ENCODE measurements at places on chromosomes 2 and 18.

GRCh38 chr2:239966853-239967552, 58.1 kb downstream of the NDUFA10 start:
- DNase-seq = no peak

DNA sequence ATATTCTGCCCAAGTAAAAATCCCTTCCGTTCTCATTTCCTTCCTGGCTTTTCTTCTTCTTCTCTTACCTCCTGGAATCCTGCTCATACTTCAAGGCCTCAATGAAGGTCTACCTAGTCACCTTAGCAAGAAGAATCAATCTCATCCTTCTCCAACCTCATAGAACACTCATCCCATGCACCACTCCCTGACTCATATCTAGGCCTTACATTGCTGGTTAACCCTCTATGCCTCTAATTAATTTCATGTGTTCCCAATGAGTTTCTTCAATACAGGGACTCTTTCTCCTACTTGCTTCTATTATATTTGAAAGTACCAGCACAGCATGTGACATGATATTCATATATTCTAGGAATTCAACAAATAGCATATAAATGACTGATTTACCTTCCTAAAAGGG, 63.0 kb downstream of the BCL11A start:
- no peak for DNase-seq

DNA sequence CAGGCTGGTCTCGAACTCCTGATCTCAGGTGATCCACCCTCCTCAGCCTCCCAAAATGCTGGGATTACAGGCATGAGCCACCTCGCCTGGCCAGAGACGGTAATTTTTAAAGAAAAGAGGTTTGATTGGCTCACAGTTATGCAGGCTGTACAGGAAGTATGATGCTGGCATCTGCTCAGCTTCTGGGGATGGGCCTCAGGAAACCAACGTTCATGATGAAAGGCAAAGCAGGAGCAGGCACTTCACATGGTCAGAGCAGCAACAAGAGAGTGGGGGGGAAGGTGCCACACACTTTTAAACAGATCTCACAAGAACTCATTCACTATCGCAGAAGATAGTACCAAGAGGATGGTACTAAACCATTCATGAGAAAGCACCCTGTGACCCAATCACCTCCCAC, 38.0 kb upstream of the GPD2 start:
- no peak for DNase-seq

- no peak for DNase-seq
These were observed 55.3 kb downstream of the HS1BP3 start for GRCh38 chr2:20595439-20596192.

GRCh38 chr2:1601471-1602277, 142.6 kb downstream of the PXDN start:
- DNase-seq = no peak

GRCh38 chr2:207283356-207283755, 117.6 kb upstream of the KLF7 start:
- DNase-seq = no peak

GRCh38 chr18:50806208-50806616, 13.6 kb downstream of the MRO start:
- no peak for DNase-seq

GRCh38 chr2:31060397-31060796, 77.8 kb downstream of the GALNT14 start:
- no peak for DNase-seq

DNA sequence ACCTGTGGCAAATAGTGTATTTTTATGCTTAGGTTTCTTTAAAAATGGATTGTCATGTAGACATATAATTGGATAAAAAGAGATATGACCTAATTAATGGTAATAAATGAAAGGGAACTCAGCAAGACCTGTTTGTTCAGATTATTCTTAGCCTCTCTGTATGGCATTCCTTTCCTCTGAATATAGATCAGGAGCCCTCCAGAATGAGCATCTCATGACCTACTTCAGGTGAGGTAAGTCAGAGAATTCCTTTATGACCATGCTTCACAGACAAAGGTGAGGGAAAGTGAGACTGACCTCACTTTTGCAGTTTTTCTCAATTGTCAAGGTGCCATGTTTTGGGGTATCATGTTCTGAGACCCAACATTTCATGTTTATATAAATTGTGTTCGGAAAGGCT, 1744.3 kb upstream of the PIK3C3 start:
- no peak for DNase-seq

DNA sequence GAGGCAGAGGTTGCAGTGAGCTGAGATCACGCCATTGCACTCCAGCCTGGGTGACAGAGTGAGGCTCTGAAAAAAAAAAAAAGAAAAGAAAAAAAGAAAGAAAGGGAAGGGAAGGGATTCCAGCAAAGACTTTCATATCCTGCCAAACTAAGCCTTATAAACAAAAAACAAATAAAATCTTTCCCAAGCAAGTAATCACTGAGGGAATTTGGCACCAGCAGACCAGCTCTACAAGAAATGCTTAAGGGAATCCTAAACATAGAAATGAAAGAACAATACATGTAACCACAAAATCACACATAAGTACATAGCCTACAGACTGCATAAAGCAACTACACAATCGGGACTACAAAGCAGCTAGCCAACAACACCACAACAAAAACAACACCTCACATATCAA, 79.1 kb downstream of the TRABD2A start:
- no peak for DNase-seq

GRCh38 chr2:38702413-38702812, 36.5 kb downstream of the GALM start:
- no peak for DNase-seq

GRCh38 chr2:160210599-160211138, 10.6 kb upstream of the ITGB6 start:
- DNase-seq = peak; percentile 44

DNA sequence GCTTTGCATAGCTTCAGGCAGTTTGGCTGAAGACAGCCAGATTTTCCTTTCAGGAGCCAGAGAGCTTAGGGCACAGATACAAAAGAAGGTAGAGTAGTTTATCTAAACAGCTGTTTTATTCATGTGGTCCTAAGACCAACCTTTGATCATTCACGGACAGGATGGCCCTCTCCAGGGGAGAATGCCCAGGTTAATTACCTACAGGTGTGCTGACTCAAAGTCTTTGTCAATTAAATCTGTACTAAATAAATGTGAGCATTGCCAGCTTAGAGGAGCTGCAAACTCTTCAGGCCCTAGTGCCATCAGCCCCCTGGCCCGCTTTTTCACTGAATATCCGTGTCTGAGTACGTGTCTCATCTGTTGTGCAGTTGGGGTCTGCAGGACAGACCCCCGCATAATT, 554.7 kb downstream of the NUP35 start:
- DNase-seq = no peak

DNA sequence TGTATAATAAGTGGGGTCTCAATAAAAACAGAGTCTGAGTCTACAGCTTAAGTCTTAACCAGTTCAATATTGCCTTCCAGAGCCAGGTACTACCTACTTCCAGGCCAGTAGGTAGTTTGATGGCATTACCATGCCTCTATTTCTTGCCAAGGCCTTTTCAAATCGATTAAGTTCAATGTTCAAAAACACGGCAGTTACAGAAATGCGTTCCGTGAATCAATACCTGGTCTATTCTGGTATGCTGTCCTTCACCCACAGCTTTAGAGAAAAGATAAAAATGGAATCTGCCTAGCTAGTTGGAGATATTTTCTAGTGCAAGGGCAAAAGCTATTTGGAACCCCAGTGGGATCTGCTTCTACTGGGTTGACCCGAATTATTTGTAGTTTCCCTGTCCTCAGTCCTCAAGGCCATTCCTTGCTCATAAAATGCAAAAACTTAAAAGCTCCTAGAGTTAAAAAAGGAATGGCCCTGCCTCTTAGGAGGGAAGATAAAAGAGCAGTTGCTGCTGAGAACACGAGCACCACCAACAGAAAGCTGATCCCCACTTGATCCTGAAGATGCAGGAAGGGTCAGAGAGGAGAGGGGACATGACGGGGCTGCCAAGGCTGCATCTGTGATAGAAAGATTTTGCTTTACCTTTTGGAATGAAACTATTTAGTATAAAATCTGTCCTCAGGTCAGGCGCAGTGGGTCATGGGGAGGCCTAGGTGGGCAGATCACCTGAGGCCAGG, 109.6 kb upstream of the SCG2 start:
- DNase-seq = no peak

- DNase-seq = no peak
These were observed 193.5 kb downstream of the PRKCE start for GRCh38 chr2:45844796-45845457.

- DNase-seq = no peak
These were observed at the start of gene ADGRF3 for GRCh38 chr2:26346454-26347053. Gene ADGRF3 (minus strand): TSS chr2:26346789. CDS start chr2:26346234, 555 bp downstream.

GRCh38 chr18:59149007-59149406, 9.3 kb downstream of the SEC11C start:
- DNase-seq = no peak

DNA sequence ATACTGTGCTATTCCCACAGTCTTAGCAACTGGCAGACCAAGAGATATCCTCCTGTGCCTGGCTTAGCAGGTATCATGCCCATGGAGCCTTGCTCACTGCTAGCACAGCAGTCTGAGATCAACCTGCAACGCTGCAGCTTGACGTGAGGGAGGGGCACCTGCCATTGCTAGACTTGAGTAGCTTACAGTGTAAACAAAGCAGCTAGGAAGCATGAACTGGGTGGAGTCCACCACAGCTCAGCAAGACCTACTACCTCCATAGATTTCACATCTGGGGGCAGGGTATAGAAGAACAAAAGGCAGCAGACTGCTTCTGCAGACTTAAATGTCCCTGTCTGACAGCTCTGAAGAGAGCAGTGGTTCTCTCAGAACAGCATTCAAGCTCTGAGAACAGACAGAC, 74.8 kb downstream of the AKAIN1 start:
- DNase-seq = no peak

DNA sequence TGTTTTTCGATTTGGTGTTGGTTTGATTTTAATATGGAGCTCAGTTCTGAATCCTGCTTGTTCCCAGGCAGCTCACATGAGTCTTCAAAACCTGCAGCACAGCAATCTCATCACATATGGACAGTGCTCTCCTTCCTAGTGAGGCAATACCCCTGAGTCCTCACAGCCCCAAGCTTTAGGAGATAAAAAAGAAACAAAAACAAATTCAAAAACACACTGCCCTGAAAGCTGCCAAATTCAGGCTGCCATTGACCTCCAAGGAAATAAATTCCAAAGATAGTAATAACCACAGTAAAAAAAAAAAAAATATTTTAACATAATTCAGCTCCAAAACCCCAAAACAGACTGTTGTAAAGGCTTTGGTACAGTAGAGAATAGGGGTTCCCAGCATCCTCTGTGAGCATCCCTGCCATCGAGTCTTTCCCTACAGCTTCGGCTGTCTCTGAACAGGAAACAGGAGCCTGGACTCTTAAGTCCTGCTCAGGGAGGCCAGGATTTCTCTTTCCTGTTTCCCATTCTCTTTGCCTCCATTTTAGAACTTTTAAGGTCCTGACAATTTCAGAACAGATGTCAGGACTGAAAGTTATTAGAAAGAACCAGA, 14.7 kb upstream of the SP3 start:
- no peak for DNase-seq

GRCh38 chr2:69059731-69060290, 46.8 kb downstream of the ANTXR1 start:
- no peak for DNase-seq

DNA sequence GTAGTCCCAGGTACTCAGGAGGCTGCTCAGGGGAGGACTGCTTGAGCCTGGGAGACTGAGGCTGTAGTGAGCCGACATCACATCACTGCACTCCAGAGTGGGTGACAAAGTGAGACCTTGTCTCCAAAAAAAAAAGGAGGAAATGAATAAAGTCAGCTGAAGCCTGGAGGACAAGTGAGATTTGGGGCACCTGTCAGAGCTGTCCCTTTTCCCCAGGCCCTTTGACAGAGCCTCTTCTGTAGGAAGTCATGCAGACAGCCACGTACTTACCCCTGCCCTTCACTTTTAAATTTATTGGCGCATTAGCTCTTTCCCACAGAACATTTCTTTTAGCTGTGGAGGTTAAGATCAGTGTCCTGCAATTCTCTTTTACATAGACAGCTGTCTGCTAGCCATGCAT, 151.0 kb upstream of the DNMT3A start:
- DNase-seq = no peak

- DNase-seq = no peak
These were observed 9.4 kb upstream of the CRYBA2 start for GRCh38 chr2:219002395-219003266.

DNA sequence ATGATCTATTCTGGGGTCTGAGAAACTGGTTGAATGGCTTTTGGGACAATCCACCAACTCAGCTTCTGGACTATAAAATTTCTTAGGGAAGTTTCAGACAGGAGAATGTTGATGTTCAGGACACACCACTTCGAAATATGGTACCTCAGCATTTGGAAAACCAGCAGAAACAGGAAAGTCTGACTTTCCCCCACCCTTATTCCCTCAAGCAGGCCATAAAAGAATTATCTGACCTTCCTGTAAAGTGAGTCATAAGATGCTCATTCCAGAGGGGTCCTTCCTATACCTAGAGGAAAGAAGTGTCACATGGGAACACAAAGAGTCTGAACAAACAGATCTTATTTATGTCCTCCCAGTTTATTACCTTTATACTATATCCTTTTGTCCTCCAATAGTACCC, 415.0 kb downstream of the CPS1 start:
- DNase-seq = no peak

- no peak for DNase-seq
These were observed 52.8 kb upstream of the IL1RL1 start for GRCh38 chr2:102258386-102259074.

DNA sequence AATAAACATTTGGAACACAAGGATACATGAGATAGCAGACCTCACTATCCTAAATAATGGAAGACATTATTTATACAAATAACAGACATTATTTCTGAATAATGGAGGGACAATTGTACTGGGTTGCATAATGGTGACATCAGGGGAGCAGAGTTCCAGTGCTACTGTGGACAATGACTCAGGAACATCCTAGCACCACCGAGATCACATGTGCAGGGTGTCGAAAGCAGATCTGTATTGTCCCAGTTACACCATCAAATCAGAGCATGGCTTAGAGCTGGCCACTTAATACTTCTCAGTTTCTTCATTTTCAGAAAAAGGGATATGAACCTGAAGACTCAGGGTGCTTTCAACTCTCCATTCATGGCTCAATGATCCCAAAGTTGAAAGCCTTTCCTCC, 249.1 kb upstream of the RBMS1 start:
- DNase-seq = no peak
